ENCODE measurements at places on chromosomes 13 and 19.

GRCh38 chr19:5922161-5922545 is 8.1 kb downstream of the CAPS start:
- DNase-seq, result no peak

GRCh38 chr19:40589591-40590429 is 11.4 kb upstream of the LTBP4 start:
- no peak for DNase-seq

DNA sequence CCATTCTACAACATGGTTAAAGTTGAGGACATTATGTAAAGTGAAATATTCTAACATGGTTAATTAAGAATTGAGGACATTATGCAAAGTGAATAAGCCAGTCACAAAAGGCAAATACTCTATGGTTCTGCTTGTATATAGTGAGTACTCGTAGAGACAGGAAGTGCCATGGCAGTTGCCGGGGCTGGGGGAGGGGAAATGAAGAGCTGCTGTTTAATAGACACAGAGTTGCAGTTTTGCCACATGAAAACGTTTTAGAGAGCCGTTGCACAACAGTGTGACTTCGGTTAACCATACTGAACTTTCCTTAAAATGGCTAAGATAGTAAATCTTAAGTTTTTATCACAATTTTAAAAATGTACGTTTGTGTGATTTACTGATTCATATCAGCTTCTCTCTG is 176.9 kb downstream of the SHISA2 start:
- DNase-seq, result peak; percentile 46

DNA sequence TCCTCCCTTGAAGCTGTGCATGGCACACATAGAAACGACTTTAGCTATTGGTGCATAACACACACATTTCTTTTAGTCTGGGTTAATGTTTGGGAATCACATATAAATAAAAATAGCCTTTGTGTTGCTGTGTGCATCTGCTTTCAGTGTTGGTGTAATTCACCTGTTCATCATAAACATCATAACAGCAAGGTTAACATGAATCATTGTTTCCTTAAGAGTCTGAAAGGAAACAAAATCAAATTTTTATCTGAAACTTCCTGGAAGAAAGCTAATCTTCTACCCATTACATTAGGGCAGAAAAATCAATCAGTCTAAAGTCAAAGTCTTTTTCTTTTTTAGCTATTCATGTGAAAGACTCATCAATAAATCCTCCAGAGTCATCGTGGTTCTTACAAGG is 35.0 kb upstream of the TNFSF11 start:
- DNase-seq, result no peak

DNA sequence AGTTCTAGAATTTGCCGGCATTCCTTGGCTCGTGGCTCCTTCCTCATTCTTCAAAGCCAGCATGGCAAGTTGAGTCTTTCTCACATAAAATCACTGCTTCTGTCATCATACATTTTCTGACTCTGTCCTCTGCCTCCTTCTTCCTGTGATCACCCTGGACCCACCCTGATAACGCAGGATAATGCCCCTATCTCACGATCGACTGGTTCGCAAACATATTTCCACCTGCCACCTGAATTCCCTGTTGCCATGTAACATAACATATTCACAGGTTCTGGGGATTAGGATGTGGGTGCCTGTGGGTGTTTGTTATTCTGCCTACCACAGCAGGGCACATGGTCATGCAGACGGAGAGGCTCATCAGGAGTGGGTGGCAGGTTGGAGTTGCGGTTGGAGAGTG is 177.7 kb downstream of the NHLRC3 start:
- DNase-seq, result no peak

DNA sequence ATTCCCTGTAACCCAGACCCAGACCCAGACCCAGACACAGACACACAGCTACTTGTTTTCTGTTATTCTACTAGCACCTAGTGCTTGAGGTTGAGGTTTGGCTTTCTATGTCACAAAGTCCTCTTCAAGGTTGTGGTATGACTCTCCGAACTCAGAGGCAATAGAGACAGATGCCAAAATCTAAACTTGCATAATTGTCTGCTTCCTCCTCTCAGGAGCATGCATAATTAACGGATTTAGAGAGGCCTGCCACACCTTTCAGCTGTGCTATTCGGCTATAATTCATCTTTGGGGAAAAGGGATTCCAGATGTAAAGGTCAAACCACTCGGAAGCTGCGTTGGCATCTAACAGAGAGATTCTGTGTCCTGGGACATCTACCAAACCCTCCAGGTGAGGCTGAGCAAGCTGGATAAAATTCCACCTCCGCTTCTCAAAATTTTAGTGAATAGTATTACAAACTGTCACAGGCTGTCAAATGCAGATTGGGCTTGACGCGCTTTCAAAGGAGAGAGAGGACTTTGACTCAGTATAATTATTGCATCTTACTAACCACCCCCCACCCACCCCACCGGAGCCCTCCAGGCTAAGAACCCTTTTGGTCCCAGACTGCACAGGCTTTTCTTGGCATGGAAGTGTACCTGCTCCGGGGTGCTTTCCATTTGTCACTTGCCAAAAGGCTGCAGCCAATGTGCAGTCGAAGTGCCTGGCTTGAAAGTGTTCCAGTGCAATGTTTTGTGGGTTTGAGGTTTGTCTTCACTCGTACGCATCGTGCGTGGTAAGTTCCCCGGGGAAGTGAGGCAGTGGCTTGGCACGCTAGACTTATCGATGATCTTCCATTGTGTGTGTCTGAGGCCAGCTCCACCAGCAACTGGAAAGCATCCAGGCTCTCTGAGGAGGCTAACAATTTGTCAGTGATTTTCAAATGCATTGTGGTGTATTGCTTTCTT is 194.1 kb downstream of the TDRD3 start:
- no peak for DNase-seq

- no peak for DNase-seq
Measured at GRCh38 chr13:50572129-50572528, 271.4 kb downstream of the DLEU7 start.

DNA sequence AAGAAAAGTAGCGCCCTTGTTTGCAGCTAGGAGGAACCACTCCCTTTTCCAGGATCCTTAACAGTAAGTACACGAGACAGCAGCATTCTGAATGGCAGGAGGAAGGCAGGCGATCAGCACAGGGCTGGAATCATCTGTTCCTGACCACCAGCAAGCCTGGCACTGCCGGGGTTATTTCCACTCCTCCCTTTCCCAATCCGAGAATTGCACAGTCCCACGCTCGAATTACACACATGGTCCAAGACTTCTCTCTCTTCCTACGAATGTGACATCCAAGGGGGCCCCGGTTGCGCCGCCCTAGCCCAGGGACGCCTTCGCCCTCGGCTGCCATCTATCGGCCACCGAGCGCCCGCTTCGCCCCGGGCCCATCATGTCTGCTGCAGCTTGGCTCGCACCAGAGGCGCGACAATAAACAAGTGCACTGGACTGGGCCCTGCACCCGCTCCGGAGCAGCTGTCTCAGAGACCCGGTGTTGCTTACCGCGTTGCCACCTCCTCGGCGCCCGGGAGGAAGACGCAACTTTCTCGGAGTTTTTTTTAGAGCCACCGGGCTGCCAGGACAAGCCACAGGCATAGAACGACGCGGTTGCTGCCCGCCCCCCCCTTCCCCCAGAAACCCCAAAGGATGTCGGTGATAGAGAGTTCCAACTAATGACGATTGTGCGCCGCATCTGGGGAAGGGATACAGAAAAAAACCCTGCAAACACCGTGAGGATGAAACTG is at the start of gene SLITRK5:
SLITRK5 (plus strand) TSS at position 341 of the 722 bp plus-strand sequence. CDS start 4,018 bp downstream, outside the sequence.
- peak; percentile 23 for DNase-seq

DNA sequence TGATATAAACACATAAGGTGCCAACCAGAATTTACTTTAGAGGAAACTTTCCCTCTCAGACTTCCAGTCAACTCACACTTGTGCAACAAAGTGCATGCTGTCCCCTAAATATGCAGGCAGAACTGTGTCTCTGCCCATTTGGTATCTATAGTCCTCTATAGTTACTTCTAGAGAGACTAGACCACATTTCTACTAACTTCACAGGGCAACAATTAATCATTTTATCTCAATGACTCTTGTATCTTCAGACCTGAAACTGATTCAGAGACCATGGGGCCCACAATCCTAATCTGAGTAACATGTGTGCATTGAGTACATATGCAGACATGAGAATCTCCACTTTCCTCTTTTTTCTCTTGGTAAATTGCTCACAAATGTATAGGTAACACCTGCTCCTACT is 158.1 kb downstream of the ZNF486 start:
- DNase-seq, result no peak

Data from T-helper 2 cell (primary cell).